ENCODE measurements at places on chromosomes 12 and 14.

- no peak for DNase-seq
Observed at GRCh38 chr14:87231336-87232026, 761.5 kb downstream of the GALC start.

GRCh38 chr12:67977668-67978067 lies 11.6 kb upstream of the IFNG-AS1 start:
- DNase-seq, result no peak

- peak; percentile 83 for DNase-seq
Observed at GRCh38 chr12:95117178-95117599, 43.8 kb upstream of the NR2C1 start.

DNA sequence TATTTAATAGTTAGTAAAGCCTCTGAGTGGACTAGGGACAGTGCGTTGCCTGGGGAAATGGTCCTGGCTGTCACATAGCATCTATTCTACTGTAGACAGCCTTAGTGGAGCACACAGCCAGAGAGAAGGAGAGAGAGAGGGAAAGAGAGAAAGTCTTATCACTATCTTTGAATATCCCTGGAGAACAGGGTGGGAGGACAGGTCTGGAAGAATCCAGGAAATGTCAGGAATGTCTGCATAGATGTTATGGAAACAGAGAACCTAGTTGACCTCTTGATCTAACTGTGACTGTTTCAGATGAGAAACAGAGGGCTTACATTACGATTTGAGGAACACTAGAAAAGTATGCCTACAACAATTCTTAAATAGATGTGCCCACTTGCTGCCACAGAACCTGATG lies 92.8 kb downstream of the SLC15A5 start:
- no peak for DNase-seq

DNA sequence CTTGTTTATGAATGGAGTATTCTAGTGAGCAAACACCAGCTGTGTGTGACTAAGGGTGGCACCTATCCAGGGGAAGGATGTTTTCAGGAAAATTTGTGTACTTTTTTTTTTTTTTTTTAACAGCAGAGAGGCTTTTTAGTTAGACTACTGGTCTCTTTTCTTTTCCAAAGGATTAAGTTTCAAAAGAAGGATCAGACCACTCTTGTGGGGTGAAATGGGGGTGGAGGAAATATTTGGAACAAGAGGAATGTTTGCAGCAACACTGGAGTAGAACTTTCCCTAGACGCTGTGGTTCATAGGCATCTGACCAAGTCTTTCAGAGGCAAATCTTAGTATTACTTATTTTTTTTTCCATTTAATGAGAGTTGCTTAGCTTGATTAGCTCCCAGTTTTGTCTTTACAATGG lies 21.1 kb downstream of the NUBPL start:
- peak; percentile 81 for DNase-seq
